ENCODE measurements at places on chromosomes 7 and 10.
A peak's percentile ranks its signal among the peaks of the same experiment; 100 is the strongest.

DNA sequence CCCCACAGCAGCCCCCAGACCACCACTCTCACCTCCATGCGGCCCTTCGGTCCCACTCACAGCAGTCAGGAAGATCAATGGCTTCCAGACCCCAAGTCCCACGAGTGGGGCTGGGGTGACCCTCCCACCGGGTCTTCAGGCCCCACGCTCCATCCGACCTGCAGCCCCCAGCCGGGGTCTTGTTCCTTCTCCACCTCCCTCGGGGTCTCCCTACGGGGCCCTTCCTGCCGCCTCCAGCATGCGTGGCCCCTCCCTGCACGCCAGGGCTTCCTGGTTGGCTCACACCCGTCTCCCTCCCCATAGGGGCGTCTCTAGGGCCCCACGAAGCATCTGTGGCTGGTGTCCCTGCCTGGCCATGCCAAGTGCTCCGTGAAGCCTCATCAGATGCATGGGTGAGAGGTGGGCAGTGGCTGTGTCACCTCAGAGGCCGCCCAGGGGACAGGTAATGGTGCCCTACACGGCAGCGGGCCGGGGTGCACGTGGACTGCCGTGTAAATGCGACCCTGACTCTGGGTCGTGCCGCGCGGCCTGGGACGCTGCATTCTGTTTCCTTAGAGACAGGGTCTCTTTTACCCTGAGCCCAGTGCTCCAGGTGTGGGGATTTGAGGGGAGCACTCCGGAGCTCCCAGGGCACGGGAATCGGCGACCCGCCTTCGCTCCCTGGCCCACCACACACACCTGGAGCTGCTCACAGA is 19.9 kb downstream of the ADAP1 start:
- no peak for DNase-seq

DNA sequence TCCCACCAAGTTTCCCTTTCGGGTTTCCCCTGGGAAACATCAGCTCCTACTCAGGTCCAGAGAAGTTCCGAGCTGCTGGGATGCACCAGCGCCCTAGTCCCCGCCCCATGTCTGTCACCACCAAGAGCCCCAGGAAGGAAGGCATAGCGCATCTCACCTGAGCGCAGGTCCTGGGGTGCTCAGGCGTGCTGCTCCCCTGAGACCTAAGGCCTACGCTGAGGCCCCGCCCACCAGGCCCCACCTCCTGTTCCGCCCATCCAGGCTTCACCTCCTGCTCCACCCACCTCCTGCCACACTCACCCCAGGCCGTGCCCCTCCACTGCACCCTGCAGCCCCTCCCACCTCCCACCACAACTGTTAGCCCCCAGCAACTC is 1.2 kb upstream of the TFR2 start:
- DNase-seq, result no peak

DNA sequence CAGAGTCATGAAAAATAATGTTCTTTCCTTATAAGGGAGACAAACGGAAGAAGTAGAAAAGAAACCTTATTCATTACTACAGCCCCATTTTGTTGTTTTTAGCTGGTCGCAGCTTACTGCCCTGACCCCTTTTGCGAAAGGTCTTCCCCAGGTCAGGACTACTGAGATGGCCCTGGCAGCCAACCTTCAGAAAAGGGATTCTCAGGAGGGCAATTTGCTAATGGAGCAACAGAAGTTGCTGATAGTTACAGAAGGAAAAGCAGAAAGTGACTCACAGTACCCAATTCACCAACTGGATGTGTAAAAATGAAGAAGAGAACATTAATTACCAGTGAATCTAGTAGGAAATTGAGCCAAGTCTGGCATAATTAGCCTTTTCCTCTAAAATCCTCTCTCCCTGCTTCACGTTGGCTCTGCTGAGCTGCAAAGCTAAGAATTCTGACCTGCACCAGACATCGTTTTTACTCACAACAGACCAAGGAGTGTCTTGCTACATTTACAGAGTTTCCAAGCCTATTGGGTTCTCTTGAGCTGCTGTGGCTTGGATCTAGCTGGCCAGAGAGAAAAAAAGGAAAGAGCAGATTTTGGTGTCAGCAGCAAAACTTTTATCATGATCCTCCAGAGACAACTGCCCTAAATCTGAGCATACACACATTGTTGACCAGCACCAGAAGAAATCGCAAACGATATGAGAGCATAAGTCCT is 499.9 kb upstream of the FZD8 start:
- DNase-seq, result no peak

GRCh38 chr7:38057829-38058228 is 120.2 kb upstream of the STARD3NL start:
- DNase-seq, result no peak

GRCh38 chr10:73232887-73233286 is 14.2 kb downstream of the DNAJC9 start:
- DNase-seq, result peak; percentile 8

GRCh38 chr10:5812283-5813090 is 747 bp downstream of the GDI2 start:
- DNase-seq, result no peak

DNA sequence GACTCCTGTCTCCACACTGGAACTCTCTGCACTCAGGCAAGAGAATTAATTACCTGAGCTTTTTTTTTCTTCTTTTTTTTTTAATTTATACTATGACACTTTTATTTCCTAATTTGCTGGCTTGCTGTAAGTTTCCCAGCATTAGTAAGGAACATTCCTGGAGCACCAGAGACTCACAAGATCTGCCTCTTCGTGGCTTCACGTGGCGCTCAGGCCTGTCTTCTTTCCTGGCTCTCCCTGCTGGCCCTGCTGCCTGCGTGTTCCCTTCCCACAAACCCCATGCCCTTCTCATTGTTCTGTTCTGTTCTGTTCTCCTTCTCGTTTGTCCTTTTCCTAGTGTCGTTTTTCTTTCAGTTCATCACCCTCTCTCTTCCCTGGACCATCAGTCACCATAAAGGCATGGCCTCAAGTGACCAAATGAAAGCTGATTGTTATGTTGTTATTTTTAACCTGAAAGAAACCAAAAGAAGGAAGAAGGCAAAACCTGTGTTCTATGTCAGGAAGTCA is 591.6 kb upstream of the PFKP start:
- no peak for DNase-seq

DNA sequence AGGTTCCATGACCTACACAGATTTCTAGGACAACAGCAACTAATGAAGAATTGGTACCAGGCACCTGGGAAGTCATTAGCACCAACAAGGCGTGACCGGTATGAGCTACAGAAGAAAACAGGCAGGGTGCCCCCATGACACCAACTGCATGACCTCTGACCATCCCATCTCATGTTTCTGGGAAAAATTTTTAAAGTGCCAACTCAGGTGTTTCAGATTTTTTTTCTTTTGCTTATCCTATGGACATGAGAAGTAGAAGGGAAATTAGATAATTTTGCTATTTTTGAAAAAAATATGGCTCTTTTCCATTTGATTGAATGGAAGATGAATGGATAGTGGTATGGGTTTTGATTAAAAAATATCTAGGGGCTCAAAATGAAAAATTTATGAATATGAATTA is 154.8 kb downstream of the NRCAM start:
- DNase-seq, result no peak

- no peak for DNase-seq
These were observed 70.5 kb upstream of the COL13A1 start for GRCh38 chr10:69731184-69731583.

DNA sequence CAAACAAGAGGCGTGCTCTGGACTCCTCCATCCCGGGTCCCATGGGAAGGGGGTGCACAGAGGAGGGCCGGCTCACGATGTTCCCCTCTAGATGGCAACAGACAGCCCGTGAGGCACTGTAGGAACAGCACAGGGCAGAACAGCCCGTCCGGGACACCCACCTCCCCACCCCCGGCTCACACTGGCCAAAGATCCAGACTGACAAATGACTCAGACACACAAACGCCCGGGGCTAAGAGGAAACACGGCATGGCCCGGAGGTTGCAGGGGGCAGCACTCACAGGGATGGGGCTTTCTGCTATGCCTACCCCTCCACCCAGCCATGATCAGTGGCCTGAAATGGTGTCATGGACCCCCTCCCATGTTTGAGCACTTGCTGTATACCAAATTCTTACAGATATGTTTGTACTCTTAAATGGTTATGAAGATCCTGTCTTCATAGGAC is 4.9 kb upstream of the ELN start:
- DNase-seq, result no peak

- DNase-seq, result no peak
These were observed 7.7 kb upstream of the GUSB start for GRCh38 chr7:65989694-65990080.

DNA sequence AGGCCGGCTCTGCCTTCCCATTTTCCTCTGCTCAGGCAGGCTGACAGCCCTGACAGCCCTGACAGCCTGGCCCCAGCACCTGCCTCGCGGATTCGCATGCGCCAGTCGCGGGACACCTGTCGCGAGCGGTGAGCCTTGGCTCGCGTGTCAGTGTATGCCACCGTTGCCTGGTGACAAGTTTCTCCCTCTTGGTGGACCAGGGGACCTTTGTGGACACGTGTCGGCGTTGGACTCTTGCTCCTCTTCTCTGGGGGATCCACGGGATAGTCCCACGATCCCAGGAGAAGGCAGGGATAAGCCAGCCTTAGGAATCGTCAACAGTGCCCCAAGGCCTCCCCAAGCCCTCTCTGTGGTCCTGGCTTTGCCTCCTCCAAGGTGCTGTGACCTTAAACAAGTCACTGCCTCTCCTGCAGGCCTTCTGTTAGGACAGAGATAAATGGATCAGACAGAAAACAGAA is 18.1 kb upstream of the ZNF273 start:
- DNase-seq, result no peak
